ENCODE measurements at places on chromosomes 6 and 20. TPM values are rescaled to one million over a fixed set of nuclear protein-coding genes. Genes with fewer than 3 reads are reported as not detected.
A peak's percentile ranks its signal among the peaks of the same experiment; 100 is the strongest.

Gene ADGRF5
- 0.11 TPM for total RNA-seq

DNA sequence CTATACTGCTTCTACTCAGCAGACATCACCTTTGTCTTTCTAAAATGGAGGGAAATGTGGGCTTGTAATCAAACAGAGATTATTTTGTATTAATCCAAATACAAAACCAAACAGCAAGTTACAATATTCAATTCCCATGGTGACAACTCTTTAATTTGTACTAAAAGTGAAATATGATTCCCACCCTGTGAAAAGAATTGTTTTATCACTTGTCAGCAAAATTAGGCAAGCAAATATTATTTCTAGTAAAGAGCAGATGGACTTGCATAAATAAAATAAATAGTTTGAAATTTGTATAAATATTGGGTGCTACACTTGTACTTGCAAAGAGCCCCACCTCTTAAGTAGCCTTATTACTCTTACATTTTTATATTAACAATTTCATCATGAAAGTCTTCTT, 6.1 kb upstream of the TXLNB start:
- no peak for DNase-seq

GRCh38 chr6:89999154-89999553, 104.9 kb downstream of the GJA10 start:
- DNase-seq = peak; percentile 93

Gene FERMT1
- total RNA-seq = 5.7 TPM

DNA sequence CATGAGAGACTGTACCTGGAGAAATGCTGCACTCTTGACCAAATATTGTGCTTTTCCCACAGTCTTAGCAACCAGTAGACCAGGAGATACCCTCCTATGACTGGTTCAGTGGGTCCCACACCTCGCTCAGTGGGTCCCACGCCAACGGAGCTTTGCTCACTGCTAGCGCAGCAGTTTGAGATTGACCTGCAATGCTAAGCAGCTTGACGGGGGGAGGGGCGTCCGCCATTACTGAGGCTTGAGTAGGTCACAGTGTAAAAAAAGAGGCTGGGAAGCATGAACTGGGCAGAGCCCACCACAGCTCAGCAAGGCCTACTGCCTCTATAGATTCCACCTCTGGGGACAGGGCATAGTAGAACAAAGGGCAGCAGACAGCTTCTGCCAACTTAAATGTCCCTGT, 49.0 kb upstream of the HIVEP2 start:
- DNase-seq = no peak

Gene CLPSL1
- not detected for total RNA-seq

- DNase-seq = no peak
Measured at GRCh38 chr20:1125277-1125676, 6.9 kb downstream of the PSMF1 start.

GRCh38 chr6:14463110-14463509, 345.5 kb downstream of the CD83 start:
- no peak for DNase-seq

Gene SNHG17
- 24.2 TPM for total RNA-seq

DNA sequence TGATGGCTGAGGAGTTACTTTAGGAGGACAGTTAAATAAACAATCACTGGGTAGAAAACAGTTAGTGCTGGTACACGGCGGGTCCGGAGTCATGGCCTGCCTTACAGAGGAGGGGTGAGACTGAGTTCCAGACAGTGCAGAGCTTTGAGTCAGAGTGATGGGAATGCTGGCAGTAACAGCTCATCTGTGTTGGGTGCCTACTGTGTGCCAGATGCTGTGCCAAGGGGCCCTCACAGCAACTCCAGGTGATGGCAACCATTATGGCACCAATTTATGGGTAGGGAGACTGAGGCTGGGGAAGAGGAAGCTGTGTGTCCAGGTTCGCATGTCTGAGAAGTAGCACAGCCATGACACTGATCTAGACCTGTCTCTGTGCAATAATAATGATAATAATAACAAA, 132.6 kb downstream of the CEBPB start:
- no peak for DNase-seq

DNA sequence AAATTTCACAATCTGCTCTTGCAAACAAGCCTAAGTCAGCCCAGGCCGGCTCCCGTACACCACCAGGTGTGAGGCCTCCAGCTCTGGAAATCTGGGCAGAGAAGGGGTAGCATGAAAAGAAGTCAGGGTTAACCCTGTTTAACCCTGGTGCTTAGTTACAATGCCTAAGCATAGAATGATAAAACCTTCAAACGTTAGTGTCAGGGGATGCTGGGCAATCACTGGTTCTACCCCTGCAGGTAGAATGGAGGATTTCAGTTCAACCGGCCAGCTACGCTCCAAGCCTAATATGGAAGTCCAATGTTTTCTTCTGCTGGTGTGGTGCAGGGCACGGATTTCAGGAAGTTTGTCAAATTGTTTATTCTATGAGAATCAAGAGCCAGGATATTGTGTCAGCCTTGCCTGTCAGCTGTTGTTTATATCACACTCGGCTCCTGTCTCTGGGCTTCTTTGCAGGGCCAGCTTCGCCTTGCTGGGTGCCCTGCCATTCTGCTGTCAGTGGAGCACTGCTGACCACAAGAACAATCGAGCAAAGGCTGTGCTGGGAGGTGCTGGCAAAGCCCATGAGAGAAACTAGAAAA, 20.2 kb upstream of the CD93 start:
- no peak for DNase-seq

Gene VPS16
- 29.8 TPM for total RNA-seq

- no peak for DNase-seq
Measured at GRCh38 chr6:128914051-128914450, 31.1 kb downstream of the LAMA2 start.

- no peak for DNase-seq
Measured at GRCh38 chr6:158441716-158442215, 118.1 kb upstream of the TMEM181 start.

Gene OR2H1
- total RNA-seq = not detected

GRCh38 chr20:602111-602970, 7.8 kb downstream of the TCF15 start:
- no peak for DNase-seq

- DNase-seq = no peak
Measured at GRCh38 chr20:13274275-13274861, 53.3 kb downstream of the ISM1 start.

Gene EDN1
- 30.2 TPM for total RNA-seq

DNA sequence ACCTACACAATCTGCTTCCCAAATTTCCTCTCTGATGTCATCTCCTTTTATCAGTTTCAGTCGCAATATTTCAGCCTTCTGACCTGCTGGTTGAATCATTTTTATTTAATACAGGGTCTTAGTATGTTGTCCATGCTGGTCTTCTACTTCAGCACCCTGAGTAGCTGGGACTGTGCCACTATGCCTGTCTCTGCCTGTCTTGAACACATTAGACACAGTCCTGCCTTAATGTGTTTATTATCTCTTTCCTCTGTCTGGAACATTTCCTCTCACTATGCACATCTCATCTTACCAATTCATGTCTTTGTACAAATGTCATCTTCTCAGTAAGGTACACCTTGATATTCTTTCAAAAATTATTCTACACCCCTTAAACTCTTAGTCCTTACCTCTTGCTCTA, 106.5 kb downstream of the THEMIS start:
- no peak for DNase-seq

GRCh38 chr6:89255417-89255816, 38.3 kb upstream of the GABRR1 start:
- DNase-seq = no peak

Gene LGSN
- total RNA-seq = not detected

- no peak for DNase-seq
Measured at GRCh38 chr20:6611911-6612605, 155.4 kb upstream of the BMP2 start.

Gene KCNG1
- total RNA-seq = 91.3 TPM

DNA sequence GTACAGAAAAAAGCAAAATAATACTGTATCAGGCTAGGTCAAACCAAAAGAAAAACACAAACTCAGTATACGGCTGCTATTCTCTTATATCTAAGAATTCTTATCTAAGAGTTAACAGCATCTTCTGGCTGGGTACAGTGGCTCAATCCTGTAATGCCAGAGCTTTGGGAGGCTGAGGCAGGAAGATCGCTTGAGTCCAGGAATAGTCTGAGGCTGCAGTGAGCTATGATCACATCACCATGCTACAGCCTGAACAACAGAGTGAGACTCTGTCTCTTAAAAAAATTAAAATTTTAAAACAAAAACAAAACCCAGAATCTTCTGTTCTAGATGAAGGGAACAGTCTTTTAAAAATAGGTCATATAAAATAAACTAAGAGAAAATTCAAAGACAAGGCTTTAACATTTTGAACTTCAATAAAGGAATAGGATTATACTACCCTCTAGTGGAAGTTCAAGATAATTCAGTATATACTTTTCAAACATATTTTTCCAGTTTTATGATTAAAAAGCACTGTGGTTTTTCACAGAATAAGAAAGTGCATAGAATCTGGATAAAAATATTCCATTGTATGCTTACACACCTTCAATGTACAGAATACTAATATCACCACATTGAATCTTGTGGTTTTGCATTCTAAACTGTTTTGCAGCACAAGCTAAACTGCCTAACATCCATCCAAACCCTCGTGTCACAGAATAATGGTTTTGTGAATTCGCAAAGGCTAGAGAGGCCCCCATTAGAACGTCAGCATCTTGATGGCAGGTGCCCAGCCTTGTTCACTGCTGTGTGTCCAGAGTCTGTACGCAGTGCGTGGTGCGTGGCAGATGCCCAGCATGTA, 39.3 kb downstream of the DTNBP1 start:
- no peak for DNase-seq

DNA sequence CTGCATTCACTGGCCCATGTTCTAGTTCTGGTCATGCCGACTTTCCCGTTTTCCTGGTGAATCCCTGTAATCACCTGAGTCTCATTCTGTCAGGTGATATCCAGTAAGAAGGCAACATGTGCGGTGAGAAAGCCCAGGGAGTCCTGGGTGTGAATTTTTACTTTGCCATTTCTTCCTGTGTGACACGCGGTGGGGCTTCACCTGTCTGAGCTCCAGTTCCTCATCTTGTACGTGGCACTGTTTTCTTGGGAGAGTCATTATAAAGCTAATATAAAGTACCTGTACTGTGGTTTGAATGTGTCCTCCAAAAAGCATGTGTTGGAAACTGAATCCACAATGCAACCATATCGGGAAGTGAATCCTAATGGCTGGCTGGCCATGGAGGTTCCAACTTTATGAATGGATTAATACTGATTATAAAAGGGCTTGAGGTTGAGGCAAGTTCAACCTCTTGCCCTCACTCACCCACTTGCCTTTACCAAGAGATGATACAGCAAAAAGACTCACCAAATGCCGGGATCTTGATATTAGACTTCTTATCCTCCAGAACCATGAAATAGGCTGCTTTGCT, 5.1 kb downstream of the HLA-E start:
- no peak for DNase-seq

Gene RPS6KA2
- total RNA-seq = 6.7 TPM

Measured in Daoy (cell line).